ENCODE measurements at places on chromosomes 12 and 14. TPM values are rescaled to one million over a fixed set of nuclear protein-coding genes. Genes with fewer than 3 reads are reported as not detected.

Gene KIF5A
- 3.4 TPM for total RNA-seq

GRCh38 chr14:79602045-79602444, 609.3 kb downstream of the DIO2 start:
- no peak for DNase-seq
- H3K36me3 ChIP-seq = no peaks in the 10 kb centered on the region
- H3K27ac ChIP-seq = no peak overlapping the region
- H3K4me1 ChIP-seq = no peaks in the 10 kb centered on the region

GRCh38 chr12:53200107-53200457, 7.0 kb downstream of the ITGB7 start:
- peak overlapping the region; percentile 27 for H3K4me3 ChIP-seq
- H3K27ac ChIP-seq = peak overlapping the region; percentile 80
- DNase-seq = no peak

Gene FITM1
- 1.0 TPM for total RNA-seq

- peaks cover 11% of the 10 kb centered on the region for H3K27me3 ChIP-seq
- H3K4me3 ChIP-seq = no peak overlapping the region
- DNase-seq = no peak
- peaks cover 4% of the 10 kb centered on the region for H3K4me1 ChIP-seq
- no peak overlapping the region for H3K27ac ChIP-seq
- H3K36me3 ChIP-seq = no peaks in the 10 kb centered on the region
Measured at GRCh38 chr12:119645535-119646059, 22.3 kb upstream of the PRKAB1 start.

Gene CLEC9A
- not detected for total RNA-seq

GRCh38 chr14:47917344-47917954, 242.0 kb upstream of the MDGA2 start:
- no peaks in the 10 kb centered on the region for H3K36me3 ChIP-seq
- no peak overlapping the region for H3K27ac ChIP-seq
- DNase-seq = no peak
- H3K4me3 ChIP-seq = no peak overlapping the region

DNA sequence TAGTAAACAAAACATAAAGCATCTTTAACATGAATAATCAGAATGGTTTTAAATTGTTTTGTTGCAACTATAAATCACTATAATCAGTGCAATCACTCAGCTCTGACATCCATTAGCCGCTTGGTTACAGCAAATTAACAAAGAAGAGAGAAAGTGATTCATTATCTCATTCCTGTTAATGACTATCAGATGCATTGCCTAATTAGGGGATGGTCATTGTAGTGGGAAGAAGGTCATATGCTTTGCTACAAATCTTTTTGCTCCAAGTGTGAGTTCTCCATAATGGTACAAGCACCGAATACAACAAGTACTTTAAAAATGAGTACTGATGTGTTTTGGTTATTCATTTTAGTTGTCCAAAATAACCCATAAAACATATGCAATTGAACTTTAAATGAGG, 272.0 kb downstream of the AKAP6 start:
- no peak for DNase-seq
- no peak overlapping the region for H3K27ac ChIP-seq
- H3K4me3 ChIP-seq = no peak overlapping the region
- H3K27me3 ChIP-seq = peaks cover 3% of the 10 kb centered on the region
- H3K36me3 ChIP-seq = no peaks in the 10 kb centered on the region

- H3K27ac ChIP-seq = no peak overlapping the region
- H3K36me3 ChIP-seq = peaks cover 2% of the 10 kb centered on the region
- H3K4me1 ChIP-seq = no peaks in the 10 kb centered on the region
Measured at GRCh38 chr14:68160779-68161546, 341.4 kb downstream of the RAD51B start.

GRCh38 chr14:95993768-95994592, 45.2 kb upstream of the C14orf132 start:
- H3K4me3 ChIP-seq = no peak overlapping the region
- H3K27me3 ChIP-seq = peaks cover 9% of the 10 kb centered on the region
- no peaks in the 10 kb centered on the region for H3K36me3 ChIP-seq
- no peaks in the 10 kb centered on the region for H3K4me1 ChIP-seq
- H3K27ac ChIP-seq = no peak overlapping the region

GRCh38 chr14:78863143-78863542, 693.0 kb downstream of the NRXN3 start:
- DNase-seq = no peak
- H3K27me3 ChIP-seq = no peaks in the 10 kb centered on the region
- no peaks in the 10 kb centered on the region for H3K36me3 ChIP-seq
- no peaks in the 10 kb centered on the region for H3K4me1 ChIP-seq

DNA sequence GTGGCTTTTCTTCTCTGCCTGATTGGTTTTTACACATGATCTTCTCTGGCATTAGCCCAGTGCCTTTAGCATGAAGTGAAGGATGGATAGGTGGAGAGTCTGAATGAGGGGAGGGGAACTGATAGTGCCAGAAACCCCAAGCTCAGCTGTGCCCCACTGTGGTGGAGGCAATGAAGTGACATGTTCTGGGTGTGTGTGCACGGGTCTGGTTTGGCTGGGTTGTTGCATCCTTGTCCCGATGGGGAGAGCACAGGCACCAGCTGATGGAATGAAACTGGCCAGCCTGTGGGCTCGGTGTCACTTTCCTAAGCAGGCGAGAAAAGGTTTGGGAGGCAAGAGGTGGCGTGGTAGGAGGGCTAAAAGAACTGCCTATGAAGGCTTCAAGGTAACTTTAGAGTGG, 65.3 kb downstream of the CACNA1C start:
- H3K4me3 ChIP-seq = no peak overlapping the region
- no peaks in the 10 kb centered on the region for H3K27me3 ChIP-seq
- no peaks in the 10 kb centered on the region for H3K36me3 ChIP-seq

Gene TAS2R10
- not detected for total RNA-seq

DNA sequence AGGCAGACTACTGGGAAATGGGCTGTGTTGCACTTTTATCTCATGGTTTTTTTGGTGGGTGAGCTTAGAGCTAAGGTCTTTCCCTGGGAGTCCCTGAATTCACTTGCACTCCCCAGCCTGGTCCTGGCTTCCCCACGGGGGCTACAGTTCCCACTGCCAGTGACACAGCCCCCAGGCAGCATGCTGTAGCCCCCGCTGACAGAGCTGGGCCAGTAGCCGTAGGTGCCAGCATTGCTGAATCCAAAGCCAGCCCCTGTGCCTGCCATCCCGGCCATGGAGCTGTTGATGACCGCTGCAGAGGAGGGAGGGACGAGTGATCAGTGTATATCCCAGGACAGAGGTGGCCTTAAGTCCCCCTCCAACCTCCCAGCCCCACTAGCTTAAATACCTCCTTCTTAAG, 6.9 kb upstream of the KRT72 start:
- no peak overlapping the region for H3K4me3 ChIP-seq
- peaks cover 13% of the 10 kb centered on the region for H3K27me3 ChIP-seq
- peaks cover 39% of the 10 kb centered on the region for H3K4me1 ChIP-seq
- H3K36me3 ChIP-seq = no peaks in the 10 kb centered on the region
